Forelimb muscle (tissue), 1 donor: ENCODE measurements at places on chromosomes 7 and 10. TPM values are rescaled to one million over a fixed set of nuclear protein-coding genes. Genes with fewer than 3 reads are reported as not detected.

The HMX2 gene
- polyA plus RNA-seq: not detected

The IL2RA gene
- polyA plus RNA-seq: not detected

The ABCB4 gene
- polyA plus RNA-seq: 0.40 TPM

The RASSF4 gene
- polyA plus RNA-seq: 78.0 TPM

DNA sequence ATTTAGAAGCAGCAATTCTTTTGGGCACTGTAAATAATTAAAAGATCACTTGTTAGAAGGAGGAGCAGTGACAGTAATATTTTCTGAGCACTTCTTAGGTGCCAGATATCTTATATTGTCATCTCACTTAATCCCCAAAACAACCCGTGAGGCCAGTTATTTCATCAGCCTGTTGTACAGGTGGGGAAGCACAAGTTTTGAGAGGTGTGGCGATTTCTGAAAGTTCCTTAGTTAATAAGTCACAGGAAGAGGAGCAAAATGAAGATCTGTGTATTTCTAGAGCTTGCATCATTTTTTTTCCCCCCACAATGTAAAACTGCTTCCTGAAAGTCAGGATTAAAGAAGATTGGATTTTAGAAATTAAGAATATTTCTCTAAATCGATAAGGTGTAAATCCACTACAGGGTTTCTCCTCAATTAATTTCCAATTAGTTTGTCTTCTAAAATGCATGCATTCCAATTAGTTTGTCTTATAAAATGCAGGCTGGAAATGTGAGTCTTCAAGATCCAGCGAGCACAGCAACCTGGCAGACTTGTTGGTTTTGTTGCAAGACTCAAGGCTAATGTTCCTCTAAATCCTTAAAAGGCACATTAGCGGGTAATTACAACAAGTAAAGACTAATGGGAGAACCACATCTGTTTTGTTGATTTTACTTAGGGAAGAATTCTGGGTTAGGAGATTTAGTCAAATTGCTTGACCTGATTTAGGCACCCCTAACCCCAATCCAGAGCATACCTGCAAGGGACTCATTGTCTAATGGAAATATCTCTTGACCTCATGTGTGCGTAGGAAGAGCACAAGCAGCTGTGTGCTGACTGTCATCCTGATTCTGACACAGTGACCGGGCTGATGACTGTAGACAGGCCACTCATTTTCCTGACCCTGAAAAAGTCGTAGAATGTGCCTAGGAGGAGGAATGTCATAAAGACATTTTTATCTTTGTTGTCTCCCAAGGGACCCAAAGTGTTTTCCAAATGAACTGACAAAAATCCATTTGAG, 272.0 kb downstream of the BAMBI start:
- no peak for DNase-seq

- DNase-seq: no peak
Measured at GRCh38 chr7:155709453-155709852, 65.0 kb downstream of the RBM33 start.

- DNase-seq: no peak
Measured at GRCh38 chr10:106967452-106967851, 197.1 kb downstream of the SORCS1 start.

DNA sequence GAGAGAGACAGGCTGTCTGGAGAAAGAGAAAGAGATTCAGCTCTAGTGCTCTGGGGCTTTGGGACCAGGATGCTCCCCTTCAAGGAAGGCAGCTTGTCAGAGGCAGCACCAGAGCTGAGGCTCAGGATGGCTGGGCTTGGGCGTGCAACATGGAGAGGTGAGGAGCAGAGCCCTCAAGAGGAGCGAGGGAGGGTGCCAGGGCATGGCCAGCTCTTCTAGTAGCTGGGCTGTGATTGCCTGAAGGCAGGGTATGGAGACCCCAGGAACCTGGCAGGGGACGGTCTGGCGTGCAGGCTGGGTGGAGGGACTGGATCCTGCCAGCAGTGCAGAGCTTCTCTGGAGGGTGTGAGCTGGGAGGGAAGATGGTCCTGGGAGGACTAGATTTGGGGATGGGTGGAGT, 40.2 kb downstream of the ANTXRL start:
- DNase-seq: no peak

- DNase-seq: no peak
Measured at GRCh38 chr7:151917791-151918509, 38.3 kb upstream of the GALNTL5 start.

- no peak for DNase-seq
Measured at GRCh38 chr10:122254831-122255230, 16.3 kb upstream of the BTBD16 start.

- DNase-seq: no peak
Measured at GRCh38 chr10:46239993-46240683, 46.7 kb upstream of the ANTXRL start.

DNA sequence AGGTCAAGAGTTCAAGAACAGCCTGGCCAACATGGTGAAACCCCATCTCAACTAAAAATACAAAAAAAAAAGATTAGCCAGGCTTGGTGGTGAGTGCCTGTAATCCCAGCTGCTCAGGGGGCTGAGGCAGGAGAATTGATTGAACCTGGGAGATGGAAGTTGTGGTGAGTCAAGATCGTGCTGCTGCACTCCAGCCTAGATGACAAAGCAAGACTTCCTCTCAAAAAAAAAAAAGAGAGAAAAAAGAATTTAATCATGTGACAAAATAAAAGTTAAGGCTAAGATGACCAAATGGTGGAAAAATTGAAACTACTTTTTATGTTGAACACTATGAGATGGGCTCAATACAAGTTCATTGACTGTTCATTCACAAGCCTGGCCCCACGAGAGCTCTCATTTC, 141.1 kb upstream of the WDR11 start:
- DNase-seq: no peak
